ENCODE measurements at places on chromosomes 7 and 10.

DNA sequence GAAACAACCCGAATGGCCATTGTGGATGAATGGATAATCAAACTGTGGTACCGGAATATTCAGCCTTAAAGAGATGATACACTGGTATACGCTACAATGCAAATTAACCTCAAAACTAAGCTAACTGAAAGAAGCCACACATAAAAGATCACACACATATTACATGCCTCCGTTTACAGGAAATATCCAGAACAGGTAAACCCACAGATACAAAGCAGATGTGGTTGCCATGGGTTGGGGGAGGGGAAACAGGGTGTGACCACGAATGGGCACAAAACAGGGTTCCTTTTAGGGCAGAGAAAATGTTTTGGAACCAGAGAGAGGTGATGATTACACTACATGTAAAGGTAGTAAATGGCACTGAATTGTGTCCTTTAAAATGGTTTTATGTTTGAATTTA is 16.6 kb downstream of the ESYT2 start:
- H3K27ac ChIP-seq = peak overlapping the region; percentile 60
- no peaks in the 10 kb centered on the region for H3K27me3 ChIP-seq
- DNase-seq = peak; percentile 92
- no peak overlapping the region for H3K4me3 ChIP-seq

- DNase-seq = no peak
- H3K27ac ChIP-seq = no peak overlapping the region
- H3K36me3 ChIP-seq = no peaks in the 10 kb centered on the region
- no peaks in the 10 kb centered on the region for H3K27me3 ChIP-seq
- no peaks in the 10 kb centered on the region for H3K4me1 ChIP-seq
Observed at GRCh38 chr7:143504215-143504936, 26.7 kb downstream of the TAS2R41 start.

DNA sequence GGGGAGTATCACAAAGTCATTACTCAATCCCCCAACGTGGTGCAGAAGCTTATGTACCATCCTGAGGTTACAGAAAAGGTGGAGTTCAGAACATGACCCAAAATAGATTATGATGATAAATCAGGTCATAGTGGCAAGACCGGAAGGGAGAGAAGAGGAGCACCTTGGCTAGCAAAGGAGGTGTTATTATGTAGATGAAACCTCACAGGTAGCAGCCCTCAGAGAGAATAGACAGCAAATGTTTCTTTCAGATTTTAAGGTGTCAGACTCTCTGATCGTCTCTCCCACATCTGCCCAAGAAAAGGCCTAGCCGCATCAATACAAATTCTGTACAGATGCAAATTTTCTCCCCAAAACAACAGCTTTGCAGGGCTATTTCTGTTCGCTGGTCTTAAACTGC is 88.3 kb upstream of the SEMA3D start:
- H3K4me3 ChIP-seq = no peak overlapping the region
- no peaks in the 10 kb centered on the region for H3K36me3 ChIP-seq
- no peaks in the 10 kb centered on the region for H3K27me3 ChIP-seq
- H3K27ac ChIP-seq = no peak overlapping the region
- no peak for DNase-seq

DNA sequence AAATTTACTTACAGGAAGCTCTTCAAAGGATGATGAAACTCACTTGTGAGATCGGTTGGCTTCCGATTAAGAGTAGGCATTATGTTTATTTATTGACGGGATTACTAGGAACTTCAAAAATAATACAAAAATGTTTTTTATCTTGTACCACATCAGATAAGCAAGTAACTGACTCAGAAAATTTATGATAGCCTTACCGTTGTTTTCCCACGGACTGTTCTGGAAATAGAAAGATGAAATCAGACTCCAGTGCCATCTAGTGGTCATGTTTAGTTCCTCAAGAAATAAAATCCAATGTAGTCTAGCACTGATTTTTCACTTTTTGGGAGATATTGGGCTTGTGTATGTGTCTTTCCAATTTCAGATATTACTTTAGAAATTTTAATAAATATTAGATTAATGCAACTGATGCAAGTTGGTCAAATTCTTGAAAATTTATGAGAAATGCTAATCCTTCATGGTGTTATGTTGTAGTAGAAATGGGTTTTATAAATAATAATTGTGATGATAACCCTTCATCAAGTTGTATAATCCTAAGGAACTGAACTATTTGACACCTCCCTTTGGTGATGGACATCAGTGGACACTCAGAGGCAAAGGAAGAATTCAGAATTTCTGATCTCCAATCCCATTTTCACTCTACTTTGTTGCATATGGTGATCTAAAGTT is 168.8 kb downstream of the TMEM26 start:
- peak; percentile 42 for DNase-seq
- no peaks in the 10 kb centered on the region for H3K36me3 ChIP-seq
- no peak overlapping the region for H3K4me3 ChIP-seq

GRCh38 chr7:12244129-12244528 is 33.0 kb downstream of the TMEM106B start:
- no peaks in the 10 kb centered on the region for H3K27me3 ChIP-seq
- H3K4me1 ChIP-seq = peaks cover 6% of the 10 kb centered on the region
- no peak overlapping the region for H3K4me3 ChIP-seq
- H3K27ac ChIP-seq = no peak overlapping the region
- H3K36me3 ChIP-seq = no peaks in the 10 kb centered on the region

DNA sequence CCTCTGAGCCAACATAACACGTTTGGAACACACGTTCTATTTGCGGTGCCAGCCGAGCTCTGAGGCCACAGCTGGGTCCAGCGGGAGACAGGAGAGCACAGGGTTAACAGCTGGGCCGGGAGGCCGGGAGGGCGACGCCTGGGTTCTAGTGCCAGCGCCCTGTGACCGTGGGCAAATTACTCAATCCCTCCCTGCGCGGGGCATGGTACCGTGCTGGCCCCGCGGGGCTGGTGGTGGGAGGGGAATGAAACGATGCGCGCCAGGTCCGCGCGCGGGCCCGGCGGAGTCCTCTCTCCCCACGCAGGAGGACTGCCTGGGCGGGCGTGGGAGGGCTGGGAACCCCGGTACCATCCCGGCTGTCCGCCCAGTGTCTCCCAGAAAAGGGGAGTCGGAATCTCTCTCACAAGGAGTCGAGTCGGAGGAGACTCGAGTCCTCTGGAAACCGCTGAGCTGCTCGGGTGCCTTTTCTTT is 30.4 kb downstream of the LEP start:
- H3K4me3 ChIP-seq = no peak overlapping the region
- no peak for DNase-seq
- peaks cover 4% of the 10 kb centered on the region for H3K27me3 ChIP-seq
- H3K36me3 ChIP-seq = no peaks in the 10 kb centered on the region

GRCh38 chr7:17618652-17618974 is 320.2 kb downstream of the AHR start:
- no peak for DNase-seq
- H3K4me3 ChIP-seq = no peak overlapping the region
- H3K36me3 ChIP-seq = no peaks in the 10 kb centered on the region
- H3K27ac ChIP-seq = no peak overlapping the region
- H3K4me1 ChIP-seq = no peaks in the 10 kb centered on the region
- H3K27me3 ChIP-seq = no peaks in the 10 kb centered on the region

- H3K27me3 ChIP-seq = no peaks in the 10 kb centered on the region
- H3K4me3 ChIP-seq = no peak overlapping the region
- no peaks in the 10 kb centered on the region for H3K36me3 ChIP-seq
- no peak overlapping the region for H3K27ac ChIP-seq
Observed at GRCh38 chr10:71684356-71685173, 35.0 kb downstream of the C10orf105 start.

DNA sequence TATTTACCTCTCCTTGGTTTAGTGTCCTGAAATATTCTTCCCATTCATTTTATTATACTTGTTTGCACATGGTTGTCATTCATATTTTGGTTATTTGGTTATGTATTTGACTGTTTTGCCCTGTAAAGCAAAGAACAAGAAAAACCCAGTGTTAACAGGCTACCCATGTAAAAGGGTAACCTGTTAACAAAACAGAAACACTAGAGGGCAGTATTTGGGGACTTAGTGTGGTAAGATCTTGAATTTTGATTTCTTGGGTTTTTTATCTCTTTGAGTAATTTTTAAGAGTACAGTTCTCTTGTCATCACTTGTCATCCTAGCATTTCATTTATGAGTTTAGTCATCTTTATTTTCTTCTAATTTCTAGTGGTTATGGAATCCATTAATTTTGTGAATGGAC is 51.3 kb downstream of the POLL start:
- H3K27ac ChIP-seq = no peak overlapping the region
- peaks cover 5% of the 10 kb centered on the region for H3K36me3 ChIP-seq
- no peaks in the 10 kb centered on the region for H3K4me1 ChIP-seq
- H3K27me3 ChIP-seq = no peaks in the 10 kb centered on the region

DNA sequence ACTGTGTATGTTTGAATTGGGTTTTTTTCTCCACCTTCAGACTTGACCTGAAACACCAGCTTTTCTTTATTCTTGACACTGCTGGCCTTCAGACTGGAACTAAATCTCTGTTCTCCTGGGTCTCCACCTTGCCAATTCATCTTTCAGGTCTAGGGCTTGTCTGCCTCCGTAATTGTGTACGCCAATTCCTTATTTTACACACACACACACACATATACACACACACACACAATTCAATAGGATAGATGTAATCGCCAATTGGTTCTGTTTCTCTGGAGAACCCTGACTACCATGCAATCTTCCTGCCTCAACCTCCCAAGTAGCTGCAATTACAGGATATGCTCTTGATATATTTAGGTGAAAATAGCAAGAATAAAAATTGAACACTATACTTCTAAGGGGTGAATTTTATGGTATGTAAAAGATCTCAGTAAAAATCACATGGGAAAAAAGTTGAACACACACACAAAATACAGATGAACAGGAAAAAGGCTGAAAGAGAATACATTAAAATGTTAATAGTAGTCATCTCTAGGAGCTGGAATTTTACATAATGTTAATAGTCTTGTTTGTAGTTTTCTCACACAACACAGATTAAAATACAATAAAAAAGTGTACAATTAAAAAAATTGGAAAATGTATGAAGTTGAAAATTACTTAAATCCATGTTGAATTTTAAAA is 6.6 kb upstream of the VCL start:
- H3K27ac ChIP-seq = no peak overlapping the region
- H3K4me3 ChIP-seq = no peak overlapping the region
- H3K27me3 ChIP-seq = no peaks in the 10 kb centered on the region
- H3K4me1 ChIP-seq = peaks cover 33% of the 10 kb centered on the region
- DNase-seq = no peak

DNA sequence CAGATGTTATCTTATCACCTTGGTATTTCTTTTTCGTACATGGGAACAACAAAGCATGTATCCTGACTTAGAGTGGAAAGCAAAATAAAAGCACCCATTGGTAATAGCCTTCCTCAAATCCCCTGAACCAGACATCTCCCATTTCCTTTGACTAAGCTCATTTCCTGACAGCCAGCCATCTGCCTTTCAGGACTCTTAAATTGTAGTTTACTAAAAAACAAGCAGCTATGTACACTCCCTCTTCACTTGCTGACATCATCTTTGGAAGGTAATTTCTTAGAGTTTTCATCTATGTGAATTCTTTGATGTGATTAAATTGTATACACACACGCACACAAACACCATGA is 40.7 kb downstream of the ARL4A start:
- H3K27me3 ChIP-seq = no peaks in the 10 kb centered on the region
- H3K4me3 ChIP-seq = no peak overlapping the region
- H3K27ac ChIP-seq = no peak overlapping the region
- DNase-seq = no peak

- no peaks in the 10 kb centered on the region for H3K4me1 ChIP-seq
- H3K27me3 ChIP-seq = no peaks in the 10 kb centered on the region
- no peak overlapping the region for H3K27ac ChIP-seq
- H3K4me3 ChIP-seq = no peak overlapping the region
- no peak for DNase-seq
- peaks cover 22% of the 10 kb centered on the region for H3K36me3 ChIP-seq
Observed at GRCh38 chr10:118307859-118308258, 34.3 kb downstream of the FAM204A start.

DNA sequence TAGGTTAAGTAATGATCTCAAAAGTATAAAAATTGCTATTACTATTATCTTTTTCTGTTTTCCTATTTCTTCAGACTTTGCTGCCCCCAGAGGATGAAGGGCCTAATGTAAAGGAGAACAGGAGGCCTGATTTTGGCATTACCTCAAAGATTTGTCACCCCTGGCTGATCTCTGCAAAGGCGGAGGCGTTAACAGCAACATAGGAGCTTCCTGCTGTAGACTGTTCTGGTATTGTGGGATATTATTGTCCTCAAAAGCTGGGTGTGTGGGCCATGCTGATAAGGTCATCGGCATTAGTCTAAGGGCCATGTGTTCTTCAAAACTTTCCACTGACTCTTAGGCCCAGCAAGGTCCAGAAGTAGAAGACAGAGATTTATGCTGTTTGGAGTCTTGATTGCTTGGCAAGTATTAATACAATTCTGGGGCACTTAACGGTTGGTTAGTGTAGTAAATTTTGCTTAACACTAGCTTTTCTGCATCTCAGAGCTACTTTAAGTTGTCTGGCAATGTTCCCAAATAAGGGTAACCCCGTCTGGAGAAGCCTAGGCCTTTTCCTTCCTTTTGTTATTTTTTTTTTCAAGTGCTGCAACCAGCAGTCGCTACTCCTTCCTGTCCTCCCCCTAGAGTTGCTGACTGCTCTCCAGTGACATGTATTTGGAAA is 14.0 kb upstream of the ENTPD1 start:
- H3K36me3 ChIP-seq = no peaks in the 10 kb centered on the region
- no peaks in the 10 kb centered on the region for H3K4me1 ChIP-seq
- H3K4me3 ChIP-seq = no peak overlapping the region
- H3K27me3 ChIP-seq = no peaks in the 10 kb centered on the region
- no peak for DNase-seq

- H3K4me1 ChIP-seq = no peaks in the 10 kb centered on the region
- no peaks in the 10 kb centered on the region for H3K27me3 ChIP-seq
- no peaks in the 10 kb centered on the region for H3K36me3 ChIP-seq
- no peak for DNase-seq
Observed at GRCh38 chr7:10128748-10129147, 844.9 kb upstream of the PHF14 start.

DNA sequence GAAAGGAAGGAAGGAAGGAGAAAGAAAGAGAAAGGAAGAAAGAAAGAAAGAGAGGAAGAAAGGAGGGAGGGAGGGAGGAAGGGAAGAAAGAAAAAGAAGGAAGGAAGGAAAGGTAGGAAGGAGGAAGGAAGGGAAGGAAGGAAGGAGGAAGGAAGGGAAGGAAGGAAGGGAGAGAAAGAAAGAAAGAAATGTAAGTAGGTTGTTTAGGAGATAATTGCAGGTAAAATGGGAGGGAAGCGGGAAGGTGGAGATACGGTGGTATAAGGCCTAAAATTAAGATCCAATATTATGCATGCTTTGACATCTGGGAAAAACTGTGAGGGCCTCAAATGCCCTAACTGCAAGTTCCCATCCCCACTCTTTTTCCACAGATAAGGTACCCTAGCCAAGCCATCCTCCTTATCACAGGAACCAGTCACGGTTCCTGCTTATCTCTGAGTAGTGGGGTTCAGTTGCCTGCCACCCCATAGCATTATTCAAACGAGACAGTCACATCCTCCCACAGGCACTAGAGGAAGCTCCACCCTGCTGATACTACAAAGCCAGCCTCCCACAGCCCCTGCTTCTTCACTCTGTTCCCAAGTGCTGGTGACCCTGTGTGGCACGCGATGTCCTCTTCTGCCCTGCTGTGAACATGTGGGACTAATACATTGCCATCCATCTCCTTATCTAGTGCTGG is 28.7 kb downstream of the ST8SIA6 start:
- peak; percentile 61 for DNase-seq
- H3K4me3 ChIP-seq = peak overlapping the region; percentile 44
- no peaks in the 10 kb centered on the region for H3K27me3 ChIP-seq
- H3K4me1 ChIP-seq = peaks cover 80% of the 10 kb centered on the region

GRCh38 chr10:127945948-127946711 is 39.2 kb downstream of the PTPRE start:
- no peak overlapping the region for H3K4me3 ChIP-seq
- no peak for DNase-seq
- no peak overlapping the region for H3K27ac ChIP-seq
- no peaks in the 10 kb centered on the region for H3K27me3 ChIP-seq
- H3K4me1 ChIP-seq = peaks cover 13% of the 10 kb centered on the region
- H3K36me3 ChIP-seq = no peaks in the 10 kb centered on the region
